ENCODE measurements at places on chromosomes 11 and 22. TPM values are rescaled to one million over a fixed set of nuclear protein-coding genes. Genes with fewer than 3 reads are reported as not detected.

GRCh38 chr22:49480896-49481658 lies 346.6 kb downstream of the BRD1 start:
- no peak for DNase-seq

DNA sequence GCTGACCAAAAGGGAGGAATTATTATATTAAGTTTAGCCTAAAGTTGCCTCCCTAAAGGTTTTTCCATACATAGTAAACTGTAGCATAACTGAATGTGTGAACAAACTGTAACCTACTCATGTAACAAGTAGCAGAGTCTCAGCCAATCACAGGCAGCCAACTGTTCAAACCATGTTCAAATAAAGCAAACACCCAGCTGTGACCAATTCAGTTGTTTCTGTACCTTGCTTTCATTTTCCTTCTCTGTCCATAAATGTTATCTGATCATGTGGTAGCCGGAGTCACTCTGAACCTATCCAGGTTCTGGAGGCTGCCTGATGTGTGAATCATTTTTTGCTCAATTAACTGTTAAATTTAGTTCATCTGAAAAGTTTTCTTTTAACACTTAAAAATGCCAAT lies 373.5 kb downstream of the GUCY1A2 start:
- DNase-seq, result no peak

DNA sequence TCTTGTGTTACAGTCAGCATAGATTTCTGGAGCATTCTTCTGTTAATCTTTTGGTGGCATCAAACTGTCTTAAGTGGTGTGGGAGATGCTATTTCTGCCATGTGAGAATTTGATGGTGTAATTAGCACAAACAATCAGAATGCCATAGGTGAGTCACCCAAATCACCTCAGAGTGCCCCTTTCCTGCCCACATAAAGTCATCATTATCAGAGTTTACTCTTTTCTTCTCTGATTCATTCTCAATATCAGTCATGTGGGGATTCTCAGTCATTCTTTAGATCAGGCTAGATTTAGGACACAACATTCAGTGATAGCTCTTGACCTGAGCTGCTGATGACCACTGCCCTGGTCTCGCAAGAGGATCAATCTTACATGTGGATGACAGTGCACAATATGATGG lies 23.7 kb upstream of the MS4A6A start:
- DNase-seq, result no peak

- no peak for DNase-seq
Measured at GRCh38 chr11:1782831-1783724, 19.4 kb upstream of the CTSD start.

GRCh38 chr22:49672014-49672516 lies 155.6 kb downstream of the BRD1 start:
- no peak for DNase-seq

- no peak for DNase-seq
Measured at GRCh38 chr11:944711-945470, 19.2 kb downstream of the AP2A2 start.

DNA sequence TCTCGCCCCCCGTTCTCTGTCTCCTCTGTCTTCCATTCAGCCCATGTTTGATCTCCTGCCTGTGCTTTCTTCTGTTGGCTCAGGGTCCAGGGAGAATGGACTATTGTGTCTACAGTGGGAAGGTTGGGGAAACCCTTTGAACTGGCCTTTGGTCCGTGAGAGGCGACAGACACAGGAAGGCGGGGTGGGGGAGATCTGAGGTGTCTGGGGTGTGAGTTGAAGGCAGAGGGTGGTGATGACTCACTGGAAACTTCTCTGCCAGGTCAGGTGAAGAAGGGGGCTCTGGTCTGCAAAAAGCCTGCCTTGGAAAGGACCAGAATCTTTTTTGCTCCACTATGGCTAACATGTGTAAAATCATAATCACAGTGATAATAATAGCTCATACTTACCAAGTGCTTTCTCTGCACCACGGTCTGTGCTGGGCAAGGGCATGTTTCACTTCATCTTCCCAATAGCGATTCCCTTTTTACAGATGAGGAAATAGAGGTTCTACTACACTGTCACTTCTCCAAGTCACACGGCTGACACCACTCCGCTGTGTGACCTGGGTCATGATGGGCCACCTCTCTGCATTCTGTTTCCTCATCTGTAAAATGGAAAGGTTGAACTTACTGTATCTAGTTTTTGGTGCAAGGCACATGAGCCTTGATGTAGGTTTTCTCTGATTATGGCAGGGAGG lies 99.8 kb upstream of the ALX4 start:
- no peak for DNase-seq

DNA sequence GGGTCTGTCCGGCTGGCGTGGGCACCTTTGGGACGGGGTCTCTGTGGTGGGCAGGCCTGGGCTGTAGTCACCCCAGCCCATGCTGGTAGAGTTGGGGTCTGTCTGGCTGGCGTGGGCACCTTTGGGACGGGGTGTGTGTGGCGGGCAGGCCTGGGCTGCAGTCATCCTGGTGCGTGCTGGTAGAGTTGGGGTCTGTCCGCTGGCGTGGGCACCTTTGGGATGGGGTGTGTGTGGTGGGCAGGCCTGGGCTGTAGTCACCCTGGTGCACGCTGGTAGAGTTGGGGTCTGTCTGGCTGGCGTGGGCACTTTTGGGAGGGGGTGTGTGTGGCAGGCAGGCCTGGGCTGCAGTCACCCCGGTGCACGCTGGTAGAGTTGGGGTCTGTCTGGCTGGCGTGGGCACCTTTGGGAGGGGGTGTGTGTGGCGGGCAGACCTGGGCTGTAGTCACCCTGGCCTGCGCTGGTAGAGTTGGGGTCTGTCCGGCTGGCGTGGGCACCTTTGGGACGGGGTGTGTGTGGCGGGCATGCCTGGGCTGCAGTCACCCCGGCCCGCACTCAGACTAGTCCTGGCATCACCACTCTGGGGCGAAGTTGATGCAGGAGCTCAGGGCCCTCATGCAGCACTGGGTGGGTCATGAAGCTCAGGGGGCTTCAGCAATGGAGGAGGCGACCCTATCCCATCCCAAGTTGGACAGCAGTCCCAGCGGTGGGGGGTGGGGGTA lies 19.3 kb downstream of the PRR33 start:
- DNase-seq, result no peak

The SCGB1D2 gene
- total RNA-seq, result not detected

The IFT27 gene
- total RNA-seq, result 48.1 TPM

The TPBGL gene
- 0.17 TPM for total RNA-seq

Data from mucosa of gallbladder (tissue), 1 donor.